ENCODE measurements at places on chromosomes 11 and 22.

DNA sequence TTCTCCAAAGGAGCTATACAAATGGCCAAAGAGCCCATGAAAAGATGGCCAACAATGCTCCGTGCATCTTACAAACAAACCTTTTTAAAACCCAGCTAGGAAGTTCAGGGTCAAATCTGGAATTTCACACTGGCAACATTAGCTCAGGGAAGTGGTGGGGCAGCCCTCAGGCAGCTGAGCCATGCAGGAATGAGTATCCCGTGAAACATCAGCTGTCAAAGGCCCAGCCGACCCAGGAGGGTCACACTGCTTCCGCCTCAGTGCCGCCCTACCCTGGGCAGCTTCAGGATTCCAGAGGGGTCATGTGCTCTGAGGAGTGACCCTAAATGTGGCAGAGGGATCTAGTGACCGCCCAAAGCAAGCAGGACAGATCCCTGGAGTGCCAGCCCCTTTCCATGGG is 73.4 kb downstream of the LINC01488 start:
- no peak overlapping the region for H3K27ac ChIP-seq
- H3K4me3 ChIP-seq: no peak overlapping the region
- DNase-seq: no peak
- no peaks in the 10 kb centered on the region for H3K27me3 ChIP-seq

DNA sequence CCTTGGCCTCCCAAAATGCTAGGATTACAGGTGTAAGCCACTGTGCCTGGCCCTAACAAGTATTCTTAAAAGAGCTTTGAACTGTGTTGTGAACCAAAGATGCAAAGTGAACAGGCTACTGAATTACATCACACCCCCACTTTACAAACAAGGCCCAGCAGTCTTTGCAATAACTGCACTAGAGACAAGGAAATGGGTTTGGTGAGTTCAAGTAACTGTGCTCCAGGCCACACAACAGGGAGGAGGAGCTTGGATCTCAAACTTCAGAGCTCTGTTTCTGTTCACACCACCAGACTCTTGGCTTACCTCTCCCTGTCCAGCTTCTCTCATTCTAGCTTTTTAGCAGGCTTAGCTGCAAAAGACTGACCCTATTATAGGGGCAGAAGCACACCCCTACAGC is 30.4 kb upstream of the RASL10A start:
- no peak for DNase-seq
- no peaks in the 10 kb centered on the region for H3K27me3 ChIP-seq
- peaks cover 7% of the 10 kb centered on the region for H3K36me3 ChIP-seq
- H3K27ac ChIP-seq: no peak overlapping the region
- peaks cover 4% of the 10 kb centered on the region for H3K4me1 ChIP-seq
- no peak overlapping the region for H3K4me3 ChIP-seq

GRCh38 chr11:9528573-9529333 is 44.7 kb upstream of the WEE1 start:
- DNase-seq: no peak
- H3K4me3 ChIP-seq: peak overlapping the region; percentile 25
- H3K27ac ChIP-seq: peak overlapping the region; percentile 55
- peaks cover 41% of the 10 kb centered on the region for H3K4me1 ChIP-seq
- H3K27me3 ChIP-seq: no peaks in the 10 kb centered on the region
- H3K36me3 ChIP-seq: no peaks in the 10 kb centered on the region

- no peaks in the 10 kb centered on the region for H3K4me1 ChIP-seq
- DNase-seq: no peak
- no peak overlapping the region for H3K27ac ChIP-seq
- no peaks in the 10 kb centered on the region for H3K27me3 ChIP-seq
Observed at GRCh38 chr11:85893395-85893794, 38.2 kb downstream of the CCDC83 start.

Data from Panc1 (cell line).